ENCODE measurements at places on chromosomes 4 and X.

DNA sequence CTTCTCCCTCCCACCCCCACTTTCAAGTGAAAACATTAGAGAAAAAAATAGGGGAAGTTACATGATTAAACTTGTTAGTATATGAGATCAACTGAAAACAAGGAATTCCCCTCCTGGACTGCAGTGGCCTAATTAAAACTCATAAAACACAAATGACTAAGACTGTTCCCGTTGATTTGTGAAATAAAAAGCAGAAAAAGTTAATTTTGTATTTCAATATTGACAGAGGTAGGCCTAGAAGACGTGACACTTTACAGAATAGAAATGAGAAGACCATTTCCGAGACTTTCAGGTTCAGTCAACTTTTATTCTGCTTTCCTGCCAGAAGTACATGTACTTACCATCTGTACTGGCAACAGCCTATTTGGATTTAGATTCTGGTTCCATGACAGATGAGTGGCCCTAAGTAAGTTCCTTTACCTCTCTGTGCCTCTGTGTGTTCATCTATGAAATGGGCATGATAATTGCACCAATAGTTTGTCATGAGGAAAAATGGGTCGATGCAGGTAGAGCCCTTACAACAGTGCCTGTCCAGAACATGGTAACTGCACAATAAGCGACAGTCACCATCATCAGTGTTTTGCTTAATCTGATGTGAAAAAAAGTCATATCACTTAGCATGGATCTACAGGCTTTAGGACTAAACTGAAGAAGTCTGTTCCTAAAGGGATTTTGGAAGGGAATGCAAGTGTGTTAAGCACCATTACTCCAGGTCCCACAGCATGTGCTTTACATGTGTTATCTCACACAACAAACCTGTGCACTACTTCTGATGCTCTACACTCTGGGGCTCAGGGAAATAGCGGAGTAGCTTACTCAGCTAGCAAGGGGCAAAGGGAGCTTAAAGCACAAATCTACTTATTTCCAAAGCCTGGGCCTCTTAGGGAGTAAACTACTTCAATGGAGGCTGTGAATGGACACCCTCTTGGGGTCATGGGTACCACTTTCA is 562.3 kb upstream of the DIPK2B start:
- peak; percentile 51 for DNase-seq

DNA sequence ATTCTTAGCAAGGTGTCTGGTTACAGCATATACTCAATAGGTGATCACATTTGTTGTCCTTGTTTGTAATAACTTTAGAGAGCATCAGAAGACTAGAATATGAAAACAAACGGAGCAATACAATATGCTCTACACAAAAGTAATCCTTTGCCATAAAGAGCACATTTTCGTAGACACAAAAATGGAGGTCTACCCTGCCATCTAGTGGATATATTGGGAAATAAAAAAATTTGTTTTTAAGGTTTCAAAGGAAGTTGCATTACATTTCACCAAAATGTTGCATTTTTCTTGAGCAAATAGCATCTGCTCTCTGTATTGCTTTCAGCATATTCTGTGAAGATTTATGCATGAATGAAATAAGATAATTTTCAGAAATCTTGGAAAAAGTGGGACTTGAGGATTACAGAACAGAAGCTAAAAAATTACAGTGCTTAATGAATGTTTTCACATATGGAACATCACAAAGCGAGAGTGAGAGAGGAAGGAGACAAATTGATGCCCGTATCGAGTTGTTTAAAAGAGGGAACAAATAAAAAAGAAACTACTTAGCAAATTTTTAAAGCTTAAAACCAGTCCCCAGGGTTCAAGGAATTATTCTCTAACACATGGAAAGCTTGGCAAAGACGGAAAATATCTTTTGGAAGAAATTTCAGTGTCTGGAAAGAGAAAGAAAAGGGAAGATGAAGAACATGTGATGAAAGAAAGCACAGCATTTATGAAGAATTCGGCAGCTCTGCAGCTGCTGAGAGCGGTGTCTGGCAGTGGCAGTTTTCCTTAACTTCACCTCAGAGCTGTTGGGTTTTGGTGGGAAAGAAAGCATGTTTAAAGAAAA is 390.1 kb downstream of the ANKRD50 start:
- peak; percentile 53 for DNase-seq

- DNase-seq: no peak
These were observed 158.4 kb downstream of the EMCN start for GRCh38 chr4:100359441-100359840.

DNA sequence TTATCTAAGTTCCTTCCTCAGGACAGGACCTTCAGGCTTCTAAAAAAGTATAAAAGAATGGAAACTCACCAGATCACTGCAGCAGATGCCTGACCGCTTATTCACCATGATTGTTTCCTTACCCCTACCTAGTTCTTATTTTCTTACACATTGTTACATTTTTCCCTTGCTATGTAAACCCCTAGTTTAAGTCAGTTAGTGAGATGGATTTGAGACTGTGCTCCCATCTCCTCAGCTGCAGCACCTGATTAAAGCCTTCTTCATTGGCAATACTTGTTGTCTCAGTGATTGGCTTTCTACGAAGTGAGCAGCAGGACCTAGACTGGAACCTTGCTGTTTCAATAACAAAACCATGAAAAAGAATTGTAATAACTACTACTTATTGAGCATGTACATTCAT is 4.7 kb downstream of the SPARCL1 start:
- DNase-seq: no peak

- DNase-seq: no peak
These were observed 36.4 kb downstream of the QDPR start for GRCh38 chr4:17475481-17475880.

GRCh38 chr4:173758132-173758531 is 228.1 kb upstream of the HAND2 start:
- no peak for DNase-seq

DNA sequence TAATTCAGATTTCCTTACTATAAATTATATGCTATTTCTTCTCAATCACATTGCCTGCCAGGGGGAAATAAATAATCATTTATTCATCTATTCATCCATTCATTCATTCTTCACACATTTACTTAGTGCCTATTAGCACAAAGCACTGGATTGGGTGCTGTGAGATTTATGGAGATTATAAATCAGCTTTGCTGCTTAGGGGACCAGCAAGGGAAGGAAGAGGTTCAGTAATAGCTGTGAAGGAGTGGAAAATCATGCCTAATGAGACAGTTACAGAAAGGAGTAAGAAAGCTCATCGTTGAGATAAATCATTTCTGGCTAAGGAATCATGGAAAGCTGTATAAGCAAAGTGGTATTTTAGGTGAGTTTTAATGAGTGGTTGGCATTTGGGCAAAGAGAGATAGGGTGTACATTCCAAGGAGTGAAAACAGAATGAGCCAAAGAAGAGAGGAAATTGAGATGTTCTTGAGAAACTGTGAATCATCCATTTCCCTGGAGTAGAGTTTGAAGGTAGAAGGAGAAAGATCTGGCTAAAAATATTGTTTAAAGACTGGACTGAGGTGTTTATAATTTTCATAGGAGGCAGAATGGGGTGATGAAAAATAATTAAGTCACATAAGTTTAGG is 9.6 kb downstream of the ARSJ start:
- DNase-seq: no peak

GRCh38 chr4:184328022-184328736 is 110.5 kb upstream of the ENPP6 start:
- no peak for DNase-seq

DNA sequence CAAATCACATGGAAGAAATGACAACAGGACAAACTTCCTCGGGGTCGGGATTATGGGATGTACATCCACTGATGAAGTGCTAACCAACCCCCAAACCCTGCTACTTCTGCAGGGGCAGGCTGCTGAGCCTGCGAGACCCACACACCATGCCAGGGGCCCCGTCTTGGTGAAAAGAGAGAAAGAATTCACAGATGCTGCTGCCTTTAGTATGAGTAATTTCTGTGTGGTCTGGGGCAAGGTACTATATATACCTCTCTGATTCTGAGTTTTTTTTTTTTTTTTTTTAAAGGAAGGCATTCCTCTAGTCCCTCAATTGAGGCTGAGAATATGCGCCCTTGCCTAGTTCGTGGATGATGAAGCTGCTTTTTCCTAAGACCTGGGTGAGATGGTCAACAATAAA is 24.8 kb downstream of the PDHA1 start:
- DNase-seq: no peak

GRCh38 chrX:77440330-77440729 is 6.9 kb upstream of the FGF16 start:
- no peak for DNase-seq

DNA sequence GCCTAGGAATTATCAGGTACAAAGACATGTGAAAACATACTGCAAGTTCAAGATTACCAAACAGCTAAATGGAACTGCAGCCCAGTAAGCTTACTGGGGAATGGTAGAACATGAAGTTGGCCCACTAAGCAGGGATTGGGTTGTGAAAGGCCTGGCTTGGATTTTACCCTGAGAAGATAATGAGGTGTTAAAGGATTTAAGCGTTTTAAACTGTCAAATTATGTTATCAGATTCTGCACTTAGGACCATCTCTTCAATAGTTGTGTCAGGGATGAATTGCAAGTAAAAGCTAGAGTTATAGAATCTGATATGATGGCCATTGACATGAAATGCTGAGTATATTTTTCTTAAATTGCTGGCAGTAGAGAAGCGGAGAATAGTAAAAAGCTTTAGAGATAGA is 225.7 kb downstream of the GRID2 start:
- no peak for DNase-seq

GRCh38 chrX:134661295-134661694 is 3.0 kb upstream of the PLAC1 start:
- DNase-seq: no peak

GRCh38 chr4:162782778-162783525 is 383.7 kb downstream of the NAF1 start:
- no peak for DNase-seq

DNA sequence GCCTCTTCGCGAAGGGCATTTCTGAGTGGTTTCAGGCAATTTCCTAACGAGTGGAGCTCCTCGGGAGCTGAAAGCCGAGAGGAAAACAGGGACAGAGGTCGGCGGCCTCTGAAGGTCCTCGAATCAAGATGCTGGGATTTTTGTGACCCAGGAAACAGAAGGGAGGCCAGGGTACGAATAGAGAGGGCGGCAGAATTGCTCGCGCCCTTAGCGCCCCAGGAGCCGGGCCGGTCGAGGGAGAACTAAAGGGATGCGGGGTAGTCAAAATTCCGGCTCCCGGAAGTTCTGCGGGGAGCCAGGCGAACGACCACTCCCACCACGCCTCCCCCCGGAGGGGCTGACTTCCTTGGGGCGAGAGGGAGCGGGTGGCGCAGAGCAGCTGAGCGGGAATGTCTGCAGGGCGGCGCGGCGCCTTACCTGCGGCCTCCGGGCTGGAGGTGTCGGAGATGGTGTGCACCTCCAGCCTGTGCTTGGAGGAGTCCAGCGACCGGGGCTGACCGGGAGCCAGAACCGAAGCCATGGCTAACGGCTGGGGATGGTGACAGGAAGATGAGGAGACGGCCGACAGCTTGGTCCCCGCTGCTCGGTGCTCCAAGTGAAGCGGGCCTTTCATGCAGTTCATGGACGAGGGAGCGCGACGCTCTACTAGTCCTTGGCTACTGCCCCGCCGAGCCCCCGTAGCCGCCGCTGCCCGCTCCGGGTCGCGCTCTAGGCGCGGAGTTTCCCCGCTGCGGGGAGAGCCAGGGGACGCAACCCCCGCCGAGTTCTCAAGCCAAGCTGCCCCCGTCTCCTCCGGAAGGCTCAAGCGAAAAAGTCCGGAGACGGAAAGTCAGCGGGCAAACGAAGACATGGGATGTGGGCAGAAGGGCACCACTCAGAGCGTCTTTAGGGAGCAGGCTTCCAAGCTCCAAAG is 782 bp downstream of the PITX2 start:
- DNase-seq: peak; percentile 68
